ENCODE measurements at places on chromosomes 4 and X.

DNA sequence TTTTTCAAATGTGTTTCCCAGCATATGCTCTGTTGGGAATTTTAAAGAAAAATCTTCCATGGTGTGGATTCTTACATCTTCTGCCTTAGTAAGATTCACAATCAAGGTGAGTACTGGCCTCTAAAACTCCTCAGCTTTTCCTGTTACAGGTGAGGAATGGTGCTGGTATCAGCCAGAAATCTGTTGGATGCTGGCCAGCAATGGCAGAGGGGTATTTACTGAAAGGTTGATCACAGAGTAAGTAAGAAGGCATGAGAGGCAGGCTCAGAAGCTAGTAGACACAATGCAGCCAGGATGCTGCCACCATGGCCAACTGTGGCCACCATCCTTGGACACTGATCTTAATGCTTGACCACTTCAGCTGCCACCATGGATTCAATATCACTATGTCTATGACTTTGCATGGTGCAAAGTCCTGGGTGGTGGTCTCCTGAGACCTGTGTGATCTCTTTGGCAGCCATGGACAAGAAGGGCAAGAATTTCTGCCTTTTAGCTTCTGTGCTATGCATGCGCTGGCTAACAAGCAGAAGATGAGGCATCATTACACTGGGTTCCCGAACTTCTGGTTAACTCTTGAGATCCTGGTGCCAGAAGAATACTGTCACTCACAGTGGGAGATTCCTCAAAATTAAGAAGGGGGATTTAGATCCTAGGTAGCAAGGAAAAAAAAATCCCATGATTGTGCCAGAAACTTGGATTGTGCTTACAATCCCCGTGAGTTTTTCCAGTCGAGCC, 60.2 kb downstream of the CHRNA9 start:
- no peak for DNase-seq

DNA sequence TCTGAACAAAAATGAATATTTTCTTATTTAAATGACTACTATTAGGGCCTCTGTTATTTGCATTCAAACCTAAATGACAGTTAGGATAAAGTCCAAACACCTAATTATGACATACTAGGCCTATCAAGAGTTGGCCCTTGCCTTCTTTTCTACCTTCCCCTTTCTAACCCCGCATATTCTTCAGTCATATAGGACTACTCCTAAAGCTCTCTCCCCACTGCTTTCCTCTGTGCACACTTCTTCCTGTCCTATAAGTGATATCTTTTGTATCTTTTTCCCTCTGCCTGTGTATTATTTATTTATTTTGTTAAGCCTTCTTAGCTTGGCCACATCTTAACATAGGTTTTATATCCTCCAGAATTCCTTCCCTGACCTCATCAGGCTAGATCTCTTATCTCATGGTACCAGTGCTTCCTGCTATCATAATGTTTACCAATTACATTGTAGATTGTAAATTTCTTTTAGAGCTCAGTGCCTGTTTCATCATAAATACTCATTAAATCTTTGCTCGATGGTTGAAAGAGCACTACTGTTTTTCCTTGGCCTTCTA, 22.5 kb downstream of the ERVMER34-1 start:
- no peak for DNase-seq

DNA sequence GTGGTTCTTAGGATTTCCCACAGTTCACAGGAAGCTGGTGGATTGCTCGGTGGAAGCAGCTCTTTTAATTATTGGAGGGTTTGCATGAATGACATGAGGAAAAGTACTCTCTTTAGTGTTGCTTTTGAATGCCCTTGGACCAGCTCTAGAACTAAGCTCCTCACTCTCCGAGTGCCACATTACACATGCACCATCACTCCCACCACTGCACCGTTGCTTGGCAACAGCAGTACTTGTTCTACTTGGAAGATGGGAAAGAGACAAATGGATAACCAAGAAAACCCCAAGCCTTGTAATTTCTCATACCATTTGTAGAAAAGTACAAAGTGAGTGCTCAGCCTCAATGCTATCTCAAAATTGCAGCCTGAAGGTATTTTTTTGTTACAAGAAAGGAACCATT, 620.2 kb upstream of the BOD1L1 start:
- no peak for DNase-seq

- no peak for DNase-seq
Observed at GRCh38 chr4:61296144-61296543, 96.0 kb downstream of the ADGRL3 start.

DNA sequence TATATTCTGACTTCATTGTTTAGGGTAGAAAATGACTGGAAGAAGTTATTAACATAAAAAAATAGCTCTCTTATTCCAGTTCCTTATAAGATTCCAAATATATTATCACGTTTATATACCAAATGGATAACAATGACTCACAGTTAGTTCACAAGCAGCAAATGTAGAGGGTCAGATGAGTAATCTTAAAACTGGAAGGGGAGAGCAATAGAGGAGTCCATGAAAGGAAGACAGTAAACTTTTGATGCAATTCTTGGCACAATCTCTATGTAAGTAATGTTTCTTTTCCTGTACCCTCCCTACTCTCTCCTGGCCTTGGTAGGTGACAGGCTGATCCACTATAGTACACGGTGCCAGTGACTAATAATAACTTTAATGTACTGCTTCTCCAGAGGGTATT, 259.0 kb upstream of the TRPC5 start:
- DNase-seq, result no peak

GRCh38 chr4:38678078-38678477, 14.1 kb downstream of the KLF3 start:
- DNase-seq, result no peak

DNA sequence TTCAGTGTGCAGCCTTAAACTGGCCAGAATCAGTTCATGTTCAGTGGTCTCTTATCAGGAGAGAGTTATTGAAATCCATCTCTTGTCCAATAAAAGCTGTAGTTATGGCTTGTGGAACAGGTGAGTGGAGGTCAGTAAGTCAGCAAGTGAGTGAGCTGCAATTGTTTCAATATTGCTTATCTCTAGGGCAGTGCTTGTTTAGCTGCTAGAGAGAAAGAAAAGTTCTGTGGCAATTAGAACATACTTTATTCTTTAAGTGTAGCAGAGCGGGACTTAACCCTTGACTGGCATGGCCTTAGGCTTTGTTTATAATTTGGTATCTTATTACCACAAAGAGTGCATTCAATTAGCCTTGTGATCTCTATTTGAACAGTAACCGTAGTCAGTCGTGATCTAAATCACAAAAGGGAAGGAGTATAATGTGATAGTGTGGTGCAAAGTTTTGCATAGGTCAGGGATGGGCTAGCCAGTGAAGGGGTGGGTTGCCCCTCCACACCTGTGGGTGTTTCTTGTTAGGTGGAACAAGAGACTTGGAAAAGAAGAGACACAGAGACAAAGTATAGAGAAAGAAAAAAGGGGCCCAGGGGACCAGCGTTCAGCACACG, 6.9 kb upstream of the ETDC start:
- no peak for DNase-seq

DNA sequence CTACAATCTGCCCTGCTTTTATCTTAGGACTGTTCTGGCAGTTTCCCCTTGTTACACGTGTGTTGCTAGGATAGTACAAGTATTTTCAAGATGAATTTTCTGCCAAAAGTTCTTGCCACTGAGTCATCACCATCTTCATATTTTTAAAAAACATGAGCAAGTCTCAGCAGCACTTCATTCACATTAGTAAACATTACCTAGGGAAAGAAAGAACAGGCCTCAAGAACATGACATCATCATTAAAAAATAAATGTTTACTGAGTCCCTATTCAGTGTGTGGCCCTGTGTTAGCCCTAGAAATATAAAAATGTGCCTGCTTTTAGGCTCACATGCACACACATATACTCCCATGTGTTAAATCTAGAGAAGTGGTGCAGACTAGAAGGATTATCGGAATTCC, 18.7 kb upstream of the GPC3 start:
- DNase-seq, result no peak

GRCh38 chrX:71515038-71515396, 17.9 kb upstream of the OGT start:
- DNase-seq, result no peak

DNA sequence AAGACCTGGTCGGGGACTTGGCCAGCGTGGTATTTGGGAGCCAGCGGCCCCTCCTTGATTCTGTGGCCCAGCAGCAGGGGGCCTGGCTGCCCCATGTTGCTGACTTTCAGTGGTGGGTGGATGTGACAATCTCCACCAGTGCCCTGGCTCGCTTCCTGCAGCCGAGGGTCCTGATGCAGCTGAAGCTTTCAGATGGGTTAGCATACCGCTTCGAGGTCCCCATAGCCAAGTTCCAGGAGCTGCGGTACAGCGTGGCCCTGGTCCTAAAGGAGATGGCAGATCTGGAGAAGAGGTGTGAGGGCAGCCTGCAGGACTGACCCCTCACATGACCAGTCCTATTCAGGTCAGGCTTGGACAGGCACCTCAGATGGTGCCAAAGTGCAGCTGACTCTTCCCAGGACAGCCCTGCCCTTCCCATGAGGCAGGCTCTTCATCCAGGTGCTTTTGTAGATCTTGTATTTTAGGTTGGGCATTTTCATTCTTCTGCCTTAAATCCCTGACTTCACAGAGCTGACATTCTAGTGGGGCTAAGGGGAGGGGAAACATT, 15.1 kb downstream of the LNX1 start:
- DNase-seq, result no peak

DNA sequence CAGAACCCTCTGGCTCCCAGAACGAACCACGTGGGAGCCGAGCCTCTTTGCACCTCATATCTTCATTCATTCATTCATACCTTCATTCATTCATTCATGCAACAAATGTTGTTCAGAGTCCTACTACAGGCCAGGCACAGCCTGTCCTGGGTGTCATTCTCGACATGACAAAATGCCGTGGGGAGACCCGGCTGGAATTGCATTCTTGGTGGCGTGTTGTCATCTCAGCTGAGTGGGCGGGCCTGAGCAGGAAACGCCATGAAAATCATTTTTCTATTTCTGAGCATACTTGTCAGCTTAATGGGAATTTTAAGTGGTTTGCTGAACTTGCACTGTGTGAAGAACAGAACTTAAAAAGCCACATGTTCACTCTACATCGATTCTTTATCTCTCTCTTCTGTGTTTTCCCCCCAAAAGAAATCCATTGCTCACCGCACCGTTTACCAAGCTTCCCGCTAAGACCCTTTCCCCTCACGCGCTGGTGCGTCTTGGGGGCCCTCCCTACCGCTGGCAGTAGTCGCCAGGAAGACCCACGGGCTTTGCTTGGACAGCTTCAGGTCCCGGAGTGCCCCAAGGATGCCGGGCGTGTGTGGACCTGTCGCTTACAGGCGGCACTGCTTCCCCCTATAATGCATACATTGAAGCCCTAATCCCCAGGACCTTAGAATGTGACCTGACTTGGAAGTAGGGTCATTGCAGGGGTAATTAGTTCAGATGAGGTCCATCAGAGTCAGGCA, 41.6 kb upstream of the HMX1 start:
- no peak for DNase-seq

DNA sequence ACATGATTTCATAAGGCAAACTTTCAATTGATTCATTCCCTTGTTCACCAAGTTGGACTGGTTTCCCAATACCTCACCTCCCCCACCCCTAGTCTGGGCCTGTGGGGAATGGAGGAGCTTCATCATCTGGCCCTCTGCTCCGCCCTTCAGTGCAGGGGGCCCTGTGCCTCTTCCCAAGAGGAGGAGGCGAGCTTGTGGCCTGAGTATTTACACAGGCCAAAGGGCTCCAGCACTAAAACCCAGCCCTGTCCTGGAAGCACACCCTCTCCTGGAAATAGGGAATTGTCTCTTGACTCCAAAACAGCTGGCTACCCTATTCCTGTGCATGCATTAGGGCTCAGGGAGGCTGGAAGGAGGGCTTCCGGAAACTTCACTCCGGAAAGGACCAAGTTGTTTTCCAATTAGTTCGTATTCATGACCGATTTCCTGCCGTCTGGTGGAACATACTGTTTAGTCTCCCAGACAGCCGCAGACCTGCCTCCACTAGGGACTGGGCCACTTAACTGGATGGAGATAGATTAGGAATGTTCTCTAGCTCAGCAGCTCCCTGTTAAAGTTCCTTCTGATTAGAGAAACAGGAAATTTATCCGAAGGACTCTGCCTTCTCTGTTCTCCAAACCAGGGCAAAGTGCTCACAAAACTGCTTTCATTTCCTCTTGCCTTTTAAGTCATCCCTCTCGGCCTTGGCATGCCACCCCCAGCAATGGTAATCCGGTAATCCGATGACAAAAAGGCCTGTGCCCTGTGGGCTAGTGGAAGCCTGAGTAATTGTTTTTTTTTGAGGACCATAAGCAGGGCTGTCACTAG, 5.8 kb downstream of the SRPX2 start:
- DNase-seq, result no peak

Data from CD4-positive, alpha-beta T cell treated with Interleukin-21 for 1 hour (primary cell).